ENCODE measurements at places on chromosomes 3 and 15.

DNA sequence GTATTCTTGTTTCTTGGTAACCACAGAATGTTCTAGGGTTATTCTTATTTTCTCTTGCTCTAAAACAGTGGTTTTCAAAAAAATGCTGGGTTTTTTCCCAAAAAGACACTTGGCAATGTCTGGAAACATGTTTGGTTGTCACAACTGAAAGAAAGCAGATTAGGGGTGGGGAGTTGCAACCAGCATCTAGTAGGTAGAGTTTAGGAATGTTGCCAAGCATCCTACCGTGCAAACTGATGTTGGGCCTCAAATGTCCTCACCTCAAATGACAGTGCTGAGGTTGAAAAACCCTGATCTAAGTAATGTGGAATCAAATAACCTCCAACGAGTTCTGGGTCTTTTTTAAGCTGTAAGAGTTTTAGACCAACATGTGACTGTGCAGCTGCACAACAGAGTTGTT lies 270.5 kb upstream of the STT3B start:
- peaks cover 1% of the 10 kb centered on the region for H3K4me1 ChIP-seq
- DNase-seq: no peak
- no peaks in the 10 kb centered on the region for H3K27me3 ChIP-seq
- no peaks in the 10 kb centered on the region for H3K36me3 ChIP-seq
- H3K4me3 ChIP-seq: no peak overlapping the region

GRCh38 chr3:179526482-179526881 lies 36.2 kb upstream of the ACTL6A start:
- H3K27ac ChIP-seq: peak overlapping the region; percentile 63
- H3K4me3 ChIP-seq: no peak overlapping the region
- peaks cover 19% of the 10 kb centered on the region for H3K4me1 ChIP-seq
- peaks cover 3% of the 10 kb centered on the region for H3K27me3 ChIP-seq
- no peaks in the 10 kb centered on the region for H3K36me3 ChIP-seq

DNA sequence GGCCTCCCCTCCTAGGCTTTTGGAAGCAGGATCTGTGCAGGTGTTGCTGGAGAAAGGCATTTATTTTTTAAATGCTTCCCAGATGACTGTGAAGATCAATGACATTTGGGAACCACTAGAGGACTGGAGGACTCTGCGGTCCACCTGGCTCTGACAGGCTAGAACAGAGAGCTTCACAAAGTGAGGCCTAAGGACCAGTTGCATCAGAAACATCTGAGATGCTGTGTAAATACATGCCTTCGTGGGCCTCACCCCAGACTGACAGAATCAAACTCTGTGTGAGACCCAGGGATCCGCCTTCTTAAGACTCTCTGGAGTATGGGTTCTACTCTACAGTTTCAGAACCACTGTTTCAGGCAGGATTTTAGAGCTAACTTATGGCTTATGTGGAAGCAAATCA lies 105.0 kb upstream of the ICE2 start:
- peaks cover 34% of the 10 kb centered on the region for H3K4me1 ChIP-seq
- peaks cover 26% of the 10 kb centered on the region for H3K27me3 ChIP-seq
- H3K4me3 ChIP-seq: no peak overlapping the region

DNA sequence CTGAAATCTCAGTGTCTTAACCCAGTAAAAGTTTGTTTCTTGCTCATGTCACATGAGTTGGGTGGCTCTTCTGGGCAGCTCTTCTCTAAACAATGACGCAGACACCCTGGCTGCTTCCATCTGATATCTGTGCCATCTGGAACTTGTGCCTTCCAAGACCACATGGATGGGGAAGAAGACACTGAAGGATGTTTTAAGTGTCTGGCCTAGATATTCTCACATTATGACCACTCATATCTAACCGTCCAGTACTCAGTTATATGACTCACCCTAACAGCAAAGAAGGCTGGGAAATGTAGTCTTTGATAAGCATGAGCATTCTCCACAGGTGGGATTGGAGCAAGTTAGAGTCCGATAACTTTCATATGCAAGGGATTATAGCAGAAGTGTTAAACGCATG lies 66.4 kb downstream of the RYR3 start:
- H3K4me3 ChIP-seq: no peak overlapping the region
- no peak for DNase-seq

DNA sequence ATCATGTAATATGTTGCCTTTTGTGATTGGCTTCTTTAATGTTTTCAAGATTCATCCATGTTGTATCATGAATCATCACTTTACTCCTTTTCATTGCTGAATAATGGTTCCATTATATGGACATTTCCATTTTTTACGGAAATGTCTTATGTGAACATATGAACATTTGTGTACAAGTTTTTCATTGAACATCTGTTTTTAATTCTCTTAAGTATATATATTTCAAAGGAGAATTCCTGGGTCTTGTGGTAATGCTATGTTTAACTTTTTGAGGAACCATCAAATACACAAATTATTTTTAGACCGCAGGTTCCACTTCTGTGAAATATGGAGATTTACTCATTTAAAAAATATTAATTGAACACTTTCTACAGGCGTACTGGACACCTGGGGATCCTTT lies 85.7 kb downstream of the ARIH1 start:
- peaks cover 3% of the 10 kb centered on the region for H3K4me1 ChIP-seq
- H3K27ac ChIP-seq: no peak overlapping the region
- H3K27me3 ChIP-seq: no peaks in the 10 kb centered on the region
- H3K36me3 ChIP-seq: peaks cover 41% of the 10 kb centered on the region

DNA sequence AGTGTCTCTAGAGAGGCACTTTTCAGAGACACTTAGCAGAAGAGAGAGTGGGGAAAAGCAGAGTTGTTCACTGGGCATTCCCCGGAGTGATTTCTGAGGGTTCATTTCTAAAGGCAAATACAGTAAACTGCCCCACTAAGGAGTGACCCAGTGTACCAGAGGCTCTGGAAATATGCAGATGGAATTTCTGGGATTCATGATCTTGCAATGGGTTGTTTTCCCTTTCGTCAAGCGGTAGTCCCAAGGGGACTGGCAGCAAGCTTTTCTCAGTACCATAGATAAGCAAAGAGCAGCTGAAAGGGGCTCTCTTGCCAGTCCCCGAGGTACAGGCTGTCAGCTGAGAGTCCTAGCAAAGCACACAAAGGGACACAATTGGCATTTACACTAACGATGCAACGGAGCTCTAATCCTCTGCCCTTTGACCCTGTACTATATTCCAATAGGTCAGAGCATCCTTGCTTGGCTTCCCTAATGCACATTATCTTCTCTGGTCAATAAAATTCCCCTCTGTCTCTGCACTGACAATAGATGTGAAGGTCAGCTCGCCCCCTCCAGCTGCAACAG lies 155.6 kb downstream of the SEMA6D start:
- no peak overlapping the region for H3K4me3 ChIP-seq
- no peak for DNase-seq
- H3K27ac ChIP-seq: no peak overlapping the region
- no peaks in the 10 kb centered on the region for H3K27me3 ChIP-seq
- no peaks in the 10 kb centered on the region for H3K36me3 ChIP-seq
- H3K4me1 ChIP-seq: peaks cover 9% of the 10 kb centered on the region

- H3K27me3 ChIP-seq: no peaks in the 10 kb centered on the region
- H3K4me3 ChIP-seq: no peak overlapping the region
- no peaks in the 10 kb centered on the region for H3K4me1 ChIP-seq
- no peak for DNase-seq
These were observed 43.7 kb upstream of the NDUFB4 start for GRCh38 chr3:120552184-120553172.

GRCh38 chr3:54358969-54359694 lies 236.8 kb downstream of the CACNA2D3 start:
- H3K27ac ChIP-seq: no peak overlapping the region
- no peaks in the 10 kb centered on the region for H3K36me3 ChIP-seq
- no peaks in the 10 kb centered on the region for H3K27me3 ChIP-seq
- peaks cover 13% of the 10 kb centered on the region for H3K4me1 ChIP-seq
- no peak for DNase-seq

DNA sequence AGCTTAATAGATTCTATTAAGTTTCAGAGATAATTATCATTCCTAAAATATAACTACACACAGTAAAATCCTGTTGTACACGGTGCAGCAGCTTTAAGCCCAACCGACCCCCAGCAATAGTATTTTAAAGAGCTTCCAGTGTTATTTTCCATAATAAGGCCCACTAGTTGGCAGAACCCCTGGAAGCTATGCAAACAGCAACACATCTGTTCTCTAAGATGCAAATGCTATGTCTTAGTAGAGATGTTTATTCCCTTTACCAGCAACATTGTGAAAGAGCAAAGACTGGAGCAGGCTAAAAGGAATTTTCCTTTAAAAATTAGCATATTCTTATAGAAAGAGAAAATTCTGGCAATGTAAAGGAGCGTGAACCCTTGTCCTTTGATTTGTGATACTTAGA lies 819.7 kb upstream of the ALCAM start:
- no peak overlapping the region for H3K4me3 ChIP-seq
- H3K36me3 ChIP-seq: peaks cover 3% of the 10 kb centered on the region
- DNase-seq: no peak

GRCh38 chr3:124115956-124116355 lies 124.0 kb upstream of the ROPN1 start:
- no peak overlapping the region for H3K4me3 ChIP-seq
- H3K4me1 ChIP-seq: peaks cover 27% of the 10 kb centered on the region
- peaks cover 9% of the 10 kb centered on the region for H3K27me3 ChIP-seq
- no peak for DNase-seq

- peak overlapping the region; percentile 31 for H3K27ac ChIP-seq
- peak overlapping the region; percentile 96 for H3K4me3 ChIP-seq
- H3K4me1 ChIP-seq: peaks cover 18% of the 10 kb centered on the region
- H3K27me3 ChIP-seq: no peaks in the 10 kb centered on the region
These were observed 2.4 kb downstream of the HTD2 start for GRCh38 chr3:58308728-58309127.

DNA sequence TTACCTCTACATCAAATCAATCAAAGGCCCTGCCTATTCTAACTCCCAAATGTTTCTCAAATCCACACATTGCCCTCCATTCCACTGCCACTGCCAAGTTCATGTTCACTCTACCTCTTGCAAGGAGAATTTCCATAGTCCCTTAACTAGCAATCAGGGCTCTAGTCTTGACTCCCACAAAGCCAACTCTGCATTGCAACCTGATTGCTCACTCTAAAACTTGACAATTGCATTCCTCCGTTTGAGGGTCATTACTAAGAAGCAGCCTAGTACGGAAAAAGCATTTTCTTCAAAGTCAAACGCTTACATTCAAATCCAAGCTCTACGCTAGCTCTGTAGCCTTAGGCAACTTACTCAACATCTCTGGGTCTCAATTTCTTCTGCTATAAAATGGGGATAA lies 1.2 kb downstream of the CPA3 start:
- no peak overlapping the region for H3K4me3 ChIP-seq
- DNase-seq: no peak
- no peaks in the 10 kb centered on the region for H3K36me3 ChIP-seq
- no peaks in the 10 kb centered on the region for H3K4me1 ChIP-seq

DNA sequence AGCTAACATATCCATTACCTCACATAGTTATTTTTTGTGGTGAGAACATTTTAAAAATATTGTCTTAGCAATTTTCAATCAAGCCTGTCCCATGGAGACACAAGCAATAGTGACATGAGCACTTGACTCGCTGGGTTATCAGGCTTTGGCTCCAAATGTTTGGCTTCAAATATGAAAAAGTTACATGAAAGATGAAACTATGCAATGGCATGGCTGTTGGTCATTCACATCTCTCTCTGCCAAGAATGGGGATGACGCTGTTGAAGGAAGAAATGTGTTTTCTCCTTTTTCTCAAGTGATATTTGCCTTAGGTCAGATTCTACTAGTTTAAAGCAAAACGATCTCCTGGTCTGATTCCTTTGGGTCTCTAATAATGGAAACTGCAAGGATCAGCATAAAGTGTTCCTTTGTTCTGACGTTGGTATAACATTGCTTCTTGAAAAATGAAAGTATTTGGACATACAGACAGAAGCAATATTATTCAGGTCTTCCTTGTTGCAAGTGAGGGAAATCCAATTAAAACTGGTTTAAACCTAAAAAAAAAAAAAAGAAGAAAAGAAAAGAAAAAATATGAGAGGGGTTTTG lies 71.2 kb downstream of the SSUH2 start:
- H3K4me3 ChIP-seq: no peak overlapping the region
- no peaks in the 10 kb centered on the region for H3K27me3 ChIP-seq
- H3K27ac ChIP-seq: no peak overlapping the region
- H3K36me3 ChIP-seq: peaks cover 13% of the 10 kb centered on the region

DNA sequence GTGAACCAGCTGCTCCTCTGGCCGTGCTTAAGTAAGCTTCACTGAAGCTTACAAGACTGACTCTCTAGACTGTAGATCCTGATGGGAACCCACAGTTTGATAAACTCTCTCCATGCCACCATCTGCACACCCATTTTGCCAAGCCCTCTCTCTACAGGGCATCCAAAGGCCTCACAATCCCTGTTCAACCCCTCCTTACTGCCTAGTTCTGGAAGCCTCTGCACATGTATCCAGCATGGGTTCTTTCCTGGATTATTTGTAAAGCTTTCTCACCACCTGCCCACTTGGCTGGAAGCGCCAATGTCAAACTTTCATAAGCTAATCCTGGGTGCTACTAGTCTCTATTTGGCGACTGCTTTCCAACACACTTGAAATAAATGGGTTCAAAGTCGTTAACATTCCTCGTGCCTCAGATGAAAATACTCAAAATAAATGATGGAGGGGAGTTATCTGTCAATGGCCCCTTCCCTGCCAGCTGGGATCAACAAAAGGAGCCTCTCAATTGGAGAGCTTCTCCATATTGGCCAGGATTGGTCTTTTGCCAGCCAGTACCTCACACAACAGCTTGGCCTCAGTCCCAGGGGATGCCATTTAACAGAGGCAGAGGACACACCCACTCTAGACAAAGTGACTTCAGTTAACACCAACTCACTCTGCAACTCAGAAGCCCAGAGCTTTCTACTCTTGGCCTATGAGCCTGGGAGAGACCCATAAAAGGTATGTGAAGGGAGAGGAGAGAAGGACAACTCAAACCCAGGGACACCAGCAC lies 48.1 kb downstream of the SH3BP5 start:
- H3K4me3 ChIP-seq: no peak overlapping the region
- peaks cover 20% of the 10 kb centered on the region for H3K4me1 ChIP-seq
- peaks cover 16% of the 10 kb centered on the region for H3K36me3 ChIP-seq
- no peaks in the 10 kb centered on the region for H3K27me3 ChIP-seq
- no peak for DNase-seq

DNA sequence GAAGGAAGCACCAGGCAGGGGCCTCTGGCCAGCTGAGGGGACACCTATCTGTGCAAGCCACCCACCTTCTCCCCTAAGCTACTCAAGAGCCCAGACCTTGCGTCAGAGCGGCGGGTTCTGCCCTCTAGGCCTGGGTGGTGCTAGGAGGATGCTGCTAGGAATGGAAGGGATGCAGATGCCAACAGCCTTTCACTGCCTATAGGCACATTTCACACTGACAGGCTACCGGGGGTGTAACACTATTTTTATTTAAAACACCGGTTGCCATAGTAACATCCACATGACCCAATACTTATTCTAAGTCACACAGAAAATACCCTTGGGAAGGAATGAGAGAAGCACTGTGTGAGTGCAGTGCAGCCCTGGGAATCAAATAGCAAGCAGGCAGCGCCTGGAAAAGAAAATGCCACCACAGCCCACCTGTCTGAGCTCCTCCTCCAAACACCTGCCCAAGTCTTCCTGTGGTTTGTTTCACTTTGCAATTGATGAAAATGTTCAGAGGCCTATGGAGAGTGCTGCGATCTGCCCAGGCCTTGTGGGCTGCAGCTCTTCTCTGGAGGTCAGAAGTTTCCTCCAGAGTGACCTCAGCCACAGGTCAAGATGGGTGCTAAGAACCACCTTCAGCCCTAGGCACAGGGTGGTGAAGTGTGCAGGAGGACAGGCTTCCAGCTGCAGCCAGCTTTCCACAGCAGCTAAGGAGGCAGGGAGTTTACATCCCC lies 113.5 kb upstream of the TOPAZ1 start:
- no peak overlapping the region for H3K4me3 ChIP-seq
- DNase-seq: no peak
- peaks cover 3% of the 10 kb centered on the region for H3K4me1 ChIP-seq
- H3K36me3 ChIP-seq: no peaks in the 10 kb centered on the region
- no peak overlapping the region for H3K27ac ChIP-seq

Data from type B pancreatic cell (in vitro differentiated cells).